ENCODE measurements at places on chromosomes 4 and X. TPM values are rescaled to one million over a fixed set of nuclear protein-coding genes. Genes with fewer than 3 reads are reported as not detected.

The EMCN gene
- not detected for polyA plus RNA-seq

The STATH gene
- polyA plus RNA-seq, result not detected

The NUDT10 gene
- 0.32 TPM for polyA plus RNA-seq

The RPS6KA3 gene
- 11.0 TPM for polyA plus RNA-seq

The EFHC2 gene
- polyA plus RNA-seq, result 0.18 TPM

The F9 gene
- polyA plus RNA-seq, result not detected

The ADH1A gene
- not detected for polyA plus RNA-seq

Measured in foreskin keratinocyte (primary cell).